ENCODE measurements at places on chromosomes 7 and 10.

DNA sequence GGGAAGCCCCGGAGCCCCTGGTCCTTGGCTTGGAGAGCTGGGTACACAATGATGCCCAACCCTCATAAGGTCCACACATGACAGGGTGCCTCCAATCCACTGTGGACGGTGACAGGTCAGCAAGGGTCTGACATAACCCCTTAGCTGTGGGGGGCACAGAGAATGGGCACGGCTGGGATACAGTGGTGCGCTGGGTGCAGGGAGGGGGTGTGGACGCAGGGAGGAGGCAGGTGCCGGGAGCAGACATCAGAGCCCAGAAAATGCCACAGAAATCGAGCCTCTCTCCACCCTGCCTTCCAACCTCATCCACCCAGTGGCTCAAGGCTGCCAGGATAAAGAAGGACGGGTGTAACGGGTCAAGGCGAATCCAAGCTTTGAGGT, 177.8 kb upstream of the RHEB start:
- DNase-seq: no peak

DNA sequence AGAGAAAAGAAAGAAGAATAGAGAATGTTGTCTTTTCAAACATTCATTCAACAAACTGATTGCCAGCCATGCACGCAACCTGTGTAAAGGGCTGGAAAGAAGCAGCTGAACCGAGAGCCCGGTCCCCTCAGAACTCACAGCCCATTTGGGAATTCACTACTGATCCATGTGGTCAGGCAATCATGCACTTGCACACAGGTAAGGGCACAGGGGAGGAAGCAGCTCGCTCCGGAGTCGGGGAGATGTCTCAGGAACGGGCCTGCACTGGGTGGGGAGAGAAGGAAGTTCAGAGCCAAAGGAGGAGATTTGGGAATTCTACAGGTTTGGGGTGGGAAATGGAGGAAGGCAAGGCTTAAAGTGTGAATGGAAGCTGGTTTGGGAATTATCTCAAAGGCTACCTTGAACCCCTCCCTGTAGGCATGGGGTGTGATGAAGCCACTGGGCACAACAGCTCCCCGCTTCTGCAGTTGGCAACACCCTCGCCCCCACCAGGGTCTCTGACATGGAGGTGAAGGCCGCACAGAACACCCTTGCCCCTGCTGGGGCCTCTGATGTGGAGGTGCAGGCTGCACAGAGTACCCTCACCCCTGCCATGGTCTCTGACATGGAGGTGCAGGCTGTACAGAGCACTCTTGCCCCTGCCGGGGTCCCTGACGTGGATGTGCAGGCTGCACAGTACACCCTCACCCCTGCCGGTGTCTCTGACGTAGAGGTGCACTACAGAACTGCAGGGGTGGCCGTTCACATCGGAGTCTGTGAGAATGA, 194.4 kb upstream of the RNF32 start:
- DNase-seq: no peak

- DNase-seq: no peak
Observed at GRCh38 chr7:131039355-131039762, 288.3 kb upstream of the MKLN1 start.

DNA sequence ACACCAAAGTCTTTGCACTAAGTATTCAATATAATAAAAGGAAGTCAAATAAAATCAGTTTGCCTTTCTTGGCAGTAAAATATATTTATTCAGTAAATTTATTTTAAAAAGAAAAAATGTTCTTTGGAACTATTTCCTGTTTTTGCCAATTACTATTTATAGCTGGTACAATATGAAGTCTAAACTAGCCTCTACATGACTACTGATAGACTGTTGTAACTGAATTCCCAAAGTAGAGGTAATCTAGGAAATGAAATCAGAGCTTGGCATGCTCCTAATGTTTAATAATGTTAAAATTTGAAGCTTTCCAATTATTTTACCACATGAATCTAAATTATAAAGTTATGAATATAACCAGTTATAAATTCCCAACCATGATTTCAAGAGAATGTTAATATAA, 385.5 kb downstream of the SEMA3D start:
- no peak for DNase-seq

- no peak for DNase-seq
Observed at GRCh38 chr10:84005403-84005802, 133.9 kb upstream of the GHITM start.

GRCh38 chr10:130036296-130037065, 72.4 kb upstream of the EBF3 start:
- no peak for DNase-seq

GRCh38 chr7:100555701-100556100, 16.7 kb downstream of the AGFG2 start:
- no peak for DNase-seq

GRCh38 chr7:20894806-20895205, 108.1 kb upstream of the SP8 start:
- DNase-seq: no peak

GRCh38 chr7:39336442-39336841, 229.8 kb upstream of the YAE1 start:
- DNase-seq: no peak

DNA sequence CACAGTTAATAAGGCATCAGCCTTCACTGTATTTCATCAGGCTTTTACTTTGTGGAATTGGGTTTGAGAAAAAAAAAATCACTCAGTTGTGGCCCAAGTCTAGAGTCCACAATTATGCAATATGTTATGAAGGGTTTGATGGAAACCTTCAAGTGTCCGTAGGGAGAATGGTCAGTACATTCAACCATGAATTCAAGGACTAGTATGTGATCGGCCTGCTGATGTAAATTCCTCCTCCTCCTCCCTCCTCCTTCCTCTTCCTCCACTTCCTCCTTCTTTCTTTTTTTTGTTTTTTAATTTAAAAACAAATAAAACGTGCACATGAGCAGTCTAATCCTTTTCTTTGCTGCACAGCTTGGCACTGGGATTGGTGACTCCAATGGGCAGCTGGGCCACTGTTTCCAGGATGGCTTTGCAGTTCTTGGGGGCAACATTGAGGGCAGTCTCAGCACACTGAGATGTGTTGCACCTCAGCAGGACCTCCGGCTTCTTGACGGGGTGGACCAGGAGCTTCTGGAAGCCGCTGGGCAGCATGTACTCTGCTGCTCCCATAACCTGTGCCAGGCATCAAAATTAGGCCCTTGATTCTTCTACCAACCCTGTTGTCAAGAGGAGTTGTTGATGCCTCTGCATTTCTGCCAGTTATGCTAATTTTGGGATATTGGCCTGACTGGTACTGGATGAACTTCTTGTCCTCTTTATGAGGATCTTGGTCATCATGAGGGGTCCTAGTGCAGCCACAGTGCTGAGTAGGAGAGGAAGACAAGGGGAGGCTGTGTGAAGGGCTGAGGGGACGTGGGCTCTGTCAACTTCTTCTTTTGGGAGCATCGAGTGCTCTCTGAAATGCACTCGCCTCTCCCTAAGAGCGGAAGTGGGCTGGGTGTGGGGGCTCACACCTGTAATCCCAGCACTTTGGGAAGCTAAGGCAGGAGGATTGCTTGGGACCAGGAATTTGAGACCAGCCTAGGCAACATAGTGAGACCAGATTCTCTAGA, 9.3 kb upstream of the IL2RA start:
- no peak for DNase-seq

- DNase-seq: no peak
Observed at GRCh38 chr7:95454438-95455045, 19.7 kb upstream of the PON2 start.

GRCh38 chr10:47193666-47194065, 106.3 kb upstream of the GDF10 start:
- DNase-seq: no peak

- no peak for DNase-seq
Observed at GRCh38 chr10:11194859-11195586, 177.4 kb downstream of the CELF2 start.

DNA sequence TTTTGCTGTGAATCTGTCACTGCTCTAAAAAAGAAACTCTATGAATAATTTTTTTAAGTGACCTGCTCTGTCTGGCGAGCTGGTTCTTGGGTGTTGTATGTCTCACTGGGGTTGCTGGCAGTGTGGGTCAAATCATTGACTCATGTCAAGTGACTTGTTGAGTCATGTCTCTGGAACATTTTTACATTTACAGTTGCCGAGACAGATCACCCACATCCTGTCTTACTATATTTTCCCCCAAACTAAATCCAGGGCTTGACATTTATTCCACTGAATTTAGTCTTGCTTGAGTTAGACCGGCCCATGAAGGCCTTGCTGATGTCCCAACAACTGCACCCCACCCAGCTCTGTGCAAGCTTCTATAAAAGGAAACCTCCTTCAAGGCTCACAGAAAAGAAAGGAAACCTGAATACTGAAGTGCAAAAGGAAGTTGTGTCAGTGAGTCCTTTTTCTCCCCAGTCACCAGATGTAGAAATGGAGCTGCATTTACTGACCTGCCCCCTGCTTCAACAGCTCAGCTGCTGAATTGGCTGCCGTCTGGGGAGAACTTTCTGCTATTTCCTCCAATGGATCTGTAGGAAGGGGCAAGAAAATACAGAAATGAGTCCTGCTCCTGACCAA, 290.3 kb downstream of the TNS3 start:
- no peak for DNase-seq

- DNase-seq: no peak
Observed at GRCh38 chr7:36855330-36855729, 131.0 kb upstream of the AOAH start.

GRCh38 chr7:117750612-117751563, 122.4 kb downstream of the CTTNBP2 start:
- no peak for DNase-seq

DNA sequence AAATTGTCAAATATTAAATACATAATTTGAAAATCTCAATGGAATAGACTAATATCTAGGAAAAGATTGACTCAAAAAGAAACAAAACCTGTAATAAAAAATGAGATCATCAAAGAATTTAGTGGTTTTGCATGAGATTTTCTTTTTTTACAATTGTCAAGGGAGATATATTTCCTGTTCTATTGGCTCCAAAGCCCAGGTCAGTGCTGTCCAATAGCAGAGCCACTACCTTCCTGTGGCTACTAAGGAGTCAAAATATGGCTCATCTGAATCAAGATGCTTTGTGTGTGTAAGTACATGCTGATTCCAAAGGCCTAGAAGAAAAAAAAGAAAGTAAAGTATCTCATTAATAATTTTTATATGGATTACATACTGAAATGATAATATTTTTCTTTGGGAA, 191.9 kb downstream of the C7orf25 start:
- no peak for DNase-seq

GRCh38 chr7:140923358-140924006, 1.2 kb downstream of the BRAF start:
- no peak for DNase-seq

GRCh38 chr10:88497913-88498312, 85.2 kb downstream of the RNLS start:
- DNase-seq: no peak

- DNase-seq: no peak
Observed at GRCh38 chr7:155533827-155534690, 12.3 kb downstream of the CNPY1 start.

- no peak for DNase-seq
Observed at GRCh38 chr10:44234483-44234875, 150.4 kb downstream of the CXCL12 start.

GRCh38 chr10:48255722-48256121, 18.8 kb downstream of the FRMPD2 start:
- no peak for DNase-seq

GRCh38 chr10:88851706-88852105, at the start of gene ANKRD22:
Gene ANKRD22 (minus strand): TSS chr10:88851844. CDS start chr10:88851607, 237 bp downstream.
- no peak for DNase-seq
